ENCODE measurements at places on chromosomes 11 and 22.
A peak's percentile ranks its signal among the peaks of the same experiment; 100 is the strongest.

GRCh38 chr22:45397806-45398205, 15.6 kb downstream of the SMC1B start:
- no peak for DNase-seq

GRCh38 chr11:45097721-45098493, 48.5 kb upstream of the PRDM11 start:
- DNase-seq, result peak; percentile 70

DNA sequence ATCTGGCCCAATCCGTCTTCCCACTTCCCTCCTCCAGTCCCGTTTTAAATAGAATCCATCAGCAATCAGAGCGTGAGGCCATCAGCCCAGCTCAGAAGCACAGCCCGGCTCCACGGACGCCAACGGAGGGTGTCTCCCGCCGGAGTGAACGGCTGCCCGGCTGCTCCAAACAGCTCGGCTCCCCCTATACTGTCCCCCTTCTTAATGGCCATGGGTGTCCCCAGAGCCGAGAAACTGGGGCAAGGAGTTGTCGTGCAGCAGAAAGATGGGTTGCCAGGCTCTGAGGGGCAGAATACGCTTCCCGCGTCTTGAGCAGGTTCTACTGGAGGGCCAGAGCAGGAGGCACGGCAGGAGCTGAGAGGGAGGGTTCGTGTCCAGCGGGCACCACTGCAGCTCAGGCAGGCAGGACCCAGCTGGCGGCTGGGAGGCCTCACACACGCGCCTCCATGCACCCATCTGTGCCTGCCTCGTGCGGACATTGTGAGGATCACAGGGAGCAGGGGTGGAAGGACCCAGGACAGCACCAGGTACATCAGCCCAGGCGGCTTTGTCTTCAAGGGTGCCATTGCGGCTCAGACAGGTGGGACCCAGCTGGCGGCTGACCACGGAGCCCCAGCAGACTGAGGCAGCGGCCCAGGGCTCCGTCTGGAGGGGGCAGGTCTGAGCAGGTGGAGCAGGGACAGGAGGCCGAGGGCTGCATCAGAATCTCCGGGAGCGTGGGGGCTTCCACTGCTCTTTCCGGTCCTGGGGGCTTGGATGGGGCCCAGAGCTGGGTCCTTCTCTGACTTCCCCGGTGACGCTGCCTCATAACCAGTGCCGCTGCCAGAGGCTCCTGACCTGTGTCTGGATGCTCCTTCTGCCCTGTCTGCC, 882.7 kb downstream of the BRD1 start:
- no peak for DNase-seq

GRCh38 chr22:28072066-28072465, 153.0 kb upstream of the PITPNB start:
- no peak for DNase-seq

- peak; percentile 14 for DNase-seq
These were observed 10.0 kb upstream of the AMBRA1 start for GRCh38 chr11:46603704-46604308.

GRCh38 chr22:34973926-34974325, 92.0 kb upstream of the ISX start:
- DNase-seq, result no peak

- no peak for DNase-seq
These were observed 102.6 kb downstream of the SNX19 start for GRCh38 chr11:130813638-130814037.

DNA sequence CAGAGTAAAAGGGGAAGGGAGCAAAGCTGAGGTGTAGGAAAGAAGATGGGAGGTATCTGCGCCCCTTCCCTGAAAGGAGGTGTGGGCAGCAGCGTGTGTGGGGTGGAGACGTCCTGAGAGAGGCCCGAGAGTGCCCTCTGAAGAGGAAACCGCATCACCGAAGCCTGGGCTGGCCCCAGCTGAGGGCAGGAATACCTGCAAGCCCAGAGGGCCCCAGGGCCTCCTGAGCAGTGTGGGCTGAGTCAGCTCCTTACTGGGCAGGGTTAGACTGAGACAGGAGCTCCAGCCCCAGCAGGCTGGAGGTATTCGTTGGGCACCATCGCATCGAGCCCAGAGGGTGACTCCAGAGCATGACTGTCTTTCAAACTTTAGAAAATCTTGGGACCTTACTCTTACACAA, 534.0 kb upstream of the B3GAT1 start:
- DNase-seq, result no peak

DNA sequence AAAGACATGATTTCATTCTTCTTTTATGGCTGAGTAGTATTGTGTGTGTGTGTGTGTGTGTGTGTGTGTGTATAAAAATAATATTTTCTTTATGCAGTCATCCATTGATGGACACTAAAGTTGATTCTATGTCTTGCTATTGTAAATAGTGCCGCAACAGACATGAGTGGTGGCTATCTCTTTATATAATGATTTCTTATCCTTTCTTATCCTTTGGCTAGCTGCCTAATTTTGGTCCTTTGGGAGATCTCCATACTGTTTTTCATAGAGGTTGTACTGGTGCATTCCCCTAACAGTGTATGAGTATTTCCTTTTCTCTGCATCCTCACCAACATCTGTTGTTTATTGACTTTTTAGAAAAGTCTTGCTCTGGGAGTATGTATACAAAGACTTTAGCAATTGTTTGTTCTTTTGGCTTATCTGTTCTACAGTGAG, 107.0 kb downstream of the STIM1 start:
- no peak for DNase-seq

DNA sequence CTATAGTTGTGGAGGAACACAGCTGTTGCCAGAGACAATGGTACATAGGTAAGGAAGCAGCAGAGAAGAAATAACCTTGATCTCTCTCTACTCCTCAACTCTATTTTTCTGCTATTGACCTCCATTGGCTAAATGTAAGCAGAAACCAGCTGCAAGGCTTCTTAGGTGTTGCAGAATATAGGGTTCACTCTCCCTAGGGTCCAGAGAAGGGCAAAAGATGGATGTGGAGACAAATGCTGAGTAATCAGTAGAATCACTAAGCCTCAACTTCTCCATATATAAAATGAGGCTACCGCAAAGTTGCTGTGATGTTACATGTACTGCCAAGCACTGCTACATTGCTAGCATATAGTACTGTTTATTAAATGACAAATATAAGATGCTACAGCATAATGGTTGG, 120.6 kb downstream of the PDE3B start:
- DNase-seq, result no peak

- DNase-seq, result no peak
These were observed 1.2 kb upstream of the GTSE1 start for GRCh38 chr22:46295277-46295971.

DNA sequence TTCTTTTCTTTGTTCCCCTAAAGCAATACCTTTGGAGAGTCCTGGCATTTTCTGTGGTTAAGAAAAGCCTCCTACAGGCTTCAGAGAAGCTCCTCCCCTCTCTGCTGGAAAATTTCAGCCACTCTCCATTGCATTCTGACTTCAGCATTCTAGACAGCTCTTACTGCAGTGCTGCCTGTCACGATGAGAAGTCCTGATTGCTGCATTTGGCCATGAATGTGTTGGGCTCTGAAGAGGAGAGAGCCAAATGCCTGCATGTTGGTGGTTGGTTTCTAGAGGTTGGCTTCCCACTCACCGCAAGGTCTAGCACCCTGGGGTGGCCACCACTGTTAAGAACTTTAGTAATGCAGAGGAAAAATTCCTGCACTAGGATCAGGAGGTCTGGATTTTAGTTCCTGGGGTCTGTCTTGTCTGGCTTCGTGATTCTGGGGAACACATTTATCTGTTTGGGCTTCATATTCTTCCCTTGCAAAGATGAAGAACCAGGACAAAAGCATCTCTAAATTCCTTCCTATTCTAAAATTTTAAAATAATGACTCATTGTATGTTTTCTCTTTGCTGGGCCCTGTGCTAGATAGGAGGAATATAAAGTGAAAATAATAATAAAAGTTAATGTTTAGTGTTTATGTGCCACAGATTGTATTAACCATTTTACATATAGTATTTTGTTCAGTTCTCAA, 38.1 kb downstream of the COA4 start:
- DNase-seq, result no peak

GRCh38 chr11:119729951-119730613, 1.1 kb upstream of the NECTIN1 start:
- no peak for DNase-seq

DNA sequence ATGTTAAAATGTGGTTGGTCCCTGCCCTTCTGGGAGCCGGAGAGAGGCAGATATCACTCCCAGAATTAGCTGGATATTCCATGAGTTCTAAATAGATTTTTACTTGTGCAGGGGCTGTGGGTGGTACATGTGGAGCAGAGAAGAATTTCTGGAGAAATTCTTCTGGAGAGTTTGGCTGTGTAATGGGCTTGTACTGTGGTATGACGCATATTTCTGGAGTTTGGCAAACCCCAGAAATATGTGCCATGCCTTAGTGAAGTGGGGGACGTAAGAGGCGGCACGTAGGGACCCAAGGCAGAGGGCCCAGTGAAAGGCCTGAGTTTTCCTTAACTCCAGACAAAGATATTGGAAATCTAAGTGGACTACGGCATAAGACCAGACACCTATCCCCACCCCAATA, 51.3 kb upstream of the TBCEL start:
- no peak for DNase-seq

GRCh38 chr22:31177420-31178162, 17.6 kb downstream of the RNF185 start:
- no peak for DNase-seq

DNA sequence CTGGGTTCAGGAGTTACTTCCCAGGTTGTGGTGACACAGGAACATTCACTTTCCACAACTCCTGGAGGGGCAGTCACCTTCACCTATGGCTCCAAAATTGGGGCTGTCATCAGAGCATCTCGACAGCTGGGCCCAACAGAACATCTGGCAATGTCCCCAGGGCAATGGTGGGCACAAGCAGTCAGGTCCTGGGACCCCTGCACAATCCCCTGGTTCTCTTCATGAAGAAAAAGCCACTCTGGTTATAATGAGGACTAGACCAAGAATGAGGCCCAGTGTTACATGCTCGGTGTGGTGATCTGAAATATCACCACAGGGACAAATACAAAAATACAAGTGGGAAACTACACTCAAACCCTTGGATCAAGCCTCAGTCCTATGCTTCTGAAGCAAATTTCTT, 89.0 kb upstream of the VPREB1 start:
- DNase-seq, result no peak

GRCh38 chr22:32994041-32994830, 63.9 kb downstream of the SYN3 start:
- DNase-seq, result no peak

GRCh38 chr11:1823376-1824220, 11.2 kb upstream of the SYT8 start:
- no peak for DNase-seq

DNA sequence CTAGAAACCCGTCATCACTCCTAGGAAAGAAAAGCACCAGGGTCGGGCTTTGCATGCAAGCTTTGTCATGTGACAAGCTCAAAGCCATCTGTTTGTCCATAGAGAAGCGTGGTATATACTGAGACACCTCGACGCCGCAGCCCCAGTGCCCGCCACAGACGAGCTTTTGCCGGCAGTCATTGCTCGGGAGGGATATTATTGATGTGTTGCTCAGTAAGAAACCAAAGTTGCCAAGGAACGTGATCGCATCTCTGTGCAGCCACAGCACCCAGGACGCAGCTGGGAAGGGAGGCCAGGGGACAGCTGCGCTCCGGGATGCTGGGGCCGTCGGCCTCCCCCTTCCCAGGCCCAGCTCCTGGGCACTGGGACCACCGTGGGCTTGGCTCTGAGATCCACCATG, 89.5 kb upstream of the KCNQ1OT1 start:
- DNase-seq, result no peak

DNA sequence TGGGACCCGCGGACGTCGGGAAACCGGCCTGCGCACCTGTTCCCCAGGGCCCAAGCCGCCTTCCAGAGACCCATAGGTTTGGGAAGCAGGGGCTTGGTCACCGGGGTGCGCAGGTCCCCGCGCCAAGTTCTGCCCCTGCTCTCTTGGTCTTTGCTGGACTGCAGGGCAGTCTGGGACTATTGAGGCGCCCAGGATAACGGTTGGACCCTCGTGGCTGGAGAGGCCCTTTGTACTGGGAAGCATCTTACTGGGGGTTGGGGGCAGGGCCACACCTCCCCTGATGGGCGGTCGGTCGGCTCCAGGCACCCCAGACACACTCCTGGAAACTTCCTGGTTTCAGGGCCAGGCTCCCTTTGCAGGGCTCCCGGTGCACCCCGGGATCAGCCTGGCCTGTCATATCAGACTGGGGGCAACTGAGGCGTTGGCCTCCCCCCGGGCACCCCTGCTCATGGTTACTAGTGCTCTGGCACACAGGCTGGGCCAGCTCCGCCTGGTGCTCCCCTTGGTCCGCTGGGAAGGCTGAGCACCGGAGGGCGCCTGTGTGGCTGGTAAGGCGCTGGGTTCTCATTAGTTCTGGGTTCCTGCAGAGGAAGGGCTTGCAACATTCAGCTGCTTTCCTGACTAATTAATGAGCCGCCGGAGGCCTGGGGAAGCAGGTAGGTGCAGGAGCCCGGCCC, 1250.5 kb downstream of the BRD1 start:
- no peak for DNase-seq

DNA sequence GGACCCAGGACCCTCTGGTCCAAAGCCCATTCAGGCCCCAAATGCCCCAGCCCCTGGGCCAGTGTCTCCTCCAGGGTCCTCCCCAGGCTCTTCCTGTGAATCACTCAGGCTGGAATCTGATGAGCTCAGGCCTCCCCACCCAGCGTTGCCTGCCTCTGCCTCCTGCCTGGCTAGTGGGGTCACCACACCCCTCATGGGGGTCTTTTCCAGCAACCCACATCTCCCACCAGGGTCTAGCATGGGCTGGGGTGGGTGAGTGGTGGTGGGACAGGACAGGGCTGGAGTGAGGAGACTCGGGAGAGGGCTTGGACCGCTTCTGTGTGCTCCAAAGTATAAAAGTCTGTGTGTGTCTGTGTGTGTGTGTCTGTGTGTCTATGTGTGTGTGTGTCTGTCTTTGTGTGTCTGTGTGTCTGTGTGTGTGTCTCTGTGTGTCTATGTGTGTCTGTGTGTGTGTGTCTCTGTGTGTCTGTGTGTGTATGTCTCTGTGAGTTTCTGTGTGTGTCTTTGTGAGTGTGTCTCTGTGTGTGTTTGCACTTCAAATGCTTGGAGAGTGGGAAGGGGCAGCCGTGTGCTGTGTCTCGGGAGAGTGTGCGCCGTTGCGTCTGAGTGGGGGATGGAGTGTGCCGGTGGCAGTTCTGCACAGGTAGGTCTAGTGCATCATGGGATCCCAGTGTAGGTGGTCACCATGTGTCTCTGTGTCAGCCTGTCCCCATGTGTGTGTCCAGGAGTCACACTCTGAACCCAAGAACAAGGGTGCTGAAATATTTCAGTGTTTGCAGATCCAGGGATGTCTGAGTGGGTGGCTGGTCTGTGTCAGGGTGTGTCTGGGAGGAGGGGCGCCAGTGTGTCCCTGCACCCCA, 8.8 kb downstream of the RIN1 start:
- DNase-seq, result no peak

DNA sequence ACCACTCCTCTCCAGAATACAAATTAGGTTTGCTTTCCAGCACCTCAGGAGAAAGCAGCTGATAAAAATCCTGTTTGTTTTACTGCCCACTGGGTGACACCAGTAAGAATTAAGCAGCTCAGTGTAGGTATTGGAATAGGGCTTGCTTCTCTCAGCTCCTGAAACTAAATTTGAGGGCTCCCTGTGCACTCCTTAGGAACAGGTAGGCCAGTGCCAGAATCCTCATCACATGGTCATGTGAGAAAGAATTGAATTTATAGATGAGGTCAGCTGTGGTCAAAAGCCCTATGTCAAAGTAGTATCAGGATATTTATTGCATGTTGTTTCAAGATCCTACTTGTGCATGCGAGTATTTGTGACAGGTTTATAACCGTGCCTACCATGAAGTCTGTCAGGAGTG, 1.0 kb downstream of the PRSS23 start:
- no peak for DNase-seq
